ENCODE measurements at places on chromosomes 7 and 10.

- DNase-seq: no peak
Observed at GRCh38 chr10:89425000-89425399, 10.6 kb downstream of the IFIT5 start.

- no peak for DNase-seq
Observed at GRCh38 chr10:28291881-28292297, 11.0 kb downstream of the MPP7 start.

GRCh38 chr10:100341953-100342626, 4.9 kb upstream of the SCD start:
- no peak for DNase-seq

- no peak for DNase-seq
Observed at GRCh38 chr10:79333513-79333912, 13.8 kb upstream of the PPIF start.

GRCh38 chr10:132743925-132744490, 41.9 kb downstream of the NKX6-2 start:
- DNase-seq: no peak

DNA sequence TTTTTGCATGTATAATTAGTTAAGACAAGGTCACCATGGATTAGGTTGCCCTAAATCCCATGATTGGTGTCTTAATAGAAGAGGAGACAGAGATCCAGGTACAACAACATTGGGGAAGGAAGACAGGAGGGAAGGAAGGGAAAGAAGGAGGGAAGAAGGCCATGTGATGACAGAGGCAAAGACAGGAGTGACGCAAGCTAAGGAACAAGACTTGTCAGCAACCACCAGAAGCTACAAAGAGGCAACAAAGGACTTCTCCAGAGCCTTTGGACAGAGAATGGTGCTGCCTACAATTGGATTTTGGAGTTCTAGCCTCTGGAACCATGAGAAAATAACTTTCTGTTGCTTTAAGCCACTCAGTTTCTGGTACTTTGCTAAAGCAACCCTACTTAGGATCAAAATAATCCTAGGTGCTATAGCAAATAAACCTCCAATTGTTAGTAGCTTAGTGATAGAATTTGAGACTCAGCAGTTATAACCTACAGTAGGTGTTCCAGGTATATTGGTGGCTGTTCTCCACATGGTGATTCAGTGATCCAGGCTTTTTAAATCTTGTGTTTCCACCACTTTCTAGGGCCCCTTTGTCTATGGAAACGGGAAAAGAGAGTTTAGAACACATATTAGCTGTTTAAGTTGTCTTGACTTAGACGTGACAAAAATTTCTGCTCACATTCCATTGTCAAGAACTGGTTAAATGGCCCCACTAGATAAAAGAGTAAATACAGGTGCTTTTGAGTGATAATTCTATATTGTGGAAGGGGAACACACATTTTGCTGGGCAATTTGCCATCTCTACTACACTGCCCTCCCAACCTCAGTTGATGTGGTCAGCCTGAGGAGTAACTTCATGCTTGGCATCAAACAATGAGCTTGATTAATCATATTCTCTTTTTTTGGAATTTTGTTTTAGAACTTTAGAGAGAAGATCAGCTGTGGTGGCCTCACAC, 70.5 kb upstream of the SP4 start:
- no peak for DNase-seq

DNA sequence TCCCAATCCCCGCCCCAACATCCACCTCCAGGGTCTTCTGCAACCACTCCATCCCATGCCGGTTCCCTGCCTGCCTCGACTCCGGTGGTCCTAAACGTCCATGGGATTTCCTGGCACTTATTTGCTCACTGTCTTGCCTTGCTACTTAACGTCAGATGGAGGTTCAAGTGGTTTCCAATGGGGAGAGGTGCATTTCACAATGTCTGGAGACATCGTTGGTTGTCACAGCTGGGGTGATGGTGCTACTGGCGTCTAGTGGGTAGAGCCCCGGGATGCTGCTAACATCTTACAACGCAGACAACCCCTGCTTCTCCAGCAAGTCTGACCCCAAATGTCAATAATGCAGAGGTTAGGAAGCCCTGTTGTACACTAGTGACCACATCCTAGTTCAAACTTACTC, 82.9 kb upstream of the ANLN start:
- no peak for DNase-seq

DNA sequence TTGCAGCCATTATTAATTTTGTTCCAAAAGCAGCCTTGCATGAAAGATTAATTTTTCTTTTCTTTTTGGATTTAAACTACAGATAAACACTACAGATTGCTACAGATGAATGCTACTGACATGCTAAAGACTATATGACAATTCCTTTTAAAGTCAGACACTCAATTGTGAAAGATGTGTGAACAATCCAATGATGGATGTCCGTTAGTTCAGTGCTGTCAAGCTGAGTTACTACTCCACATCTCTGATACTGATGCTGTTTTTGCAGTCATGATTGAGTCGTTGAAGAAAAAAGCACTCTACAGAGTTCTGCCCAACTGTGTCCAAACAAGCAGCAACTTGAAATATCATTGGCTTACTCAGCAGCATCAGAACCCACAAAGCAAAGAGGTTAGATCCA, 146.8 kb downstream of the OTUD1 start:
- no peak for DNase-seq

DNA sequence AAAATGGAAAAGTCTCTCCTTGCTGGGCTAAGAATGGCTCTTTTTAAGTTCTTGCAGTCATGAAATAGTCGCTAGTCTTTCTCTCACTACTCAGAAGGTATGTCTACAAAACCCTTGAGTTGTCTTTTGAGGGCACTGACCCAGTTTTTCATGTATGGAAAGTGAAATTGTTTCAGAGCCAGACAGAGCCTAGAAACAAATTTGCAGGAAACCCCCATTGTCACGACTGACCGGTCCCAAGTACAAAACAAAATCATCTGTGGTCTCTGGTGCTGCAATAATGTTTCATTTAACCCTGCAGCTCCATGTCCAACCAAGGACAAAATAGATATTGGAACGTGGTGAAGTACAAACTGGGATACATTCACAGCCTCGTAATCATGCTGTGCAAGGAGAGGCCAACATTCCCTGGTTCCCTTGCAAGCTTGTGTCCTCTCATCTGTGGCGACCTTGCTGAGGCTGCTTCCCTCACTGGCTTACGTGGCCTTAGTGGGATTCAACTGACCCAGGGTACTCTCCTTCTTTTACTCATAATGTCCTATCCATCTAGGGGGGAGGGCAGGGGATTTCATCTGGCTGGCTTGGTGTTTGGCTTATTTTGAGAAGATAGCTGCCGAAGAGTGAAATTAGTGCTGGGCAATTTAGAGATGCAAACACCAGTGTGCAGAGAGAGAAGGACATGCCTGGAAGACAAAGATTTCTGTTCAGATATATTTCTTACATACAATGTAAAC, 172.5 kb downstream of the IPMK start:
- no peak for DNase-seq

DNA sequence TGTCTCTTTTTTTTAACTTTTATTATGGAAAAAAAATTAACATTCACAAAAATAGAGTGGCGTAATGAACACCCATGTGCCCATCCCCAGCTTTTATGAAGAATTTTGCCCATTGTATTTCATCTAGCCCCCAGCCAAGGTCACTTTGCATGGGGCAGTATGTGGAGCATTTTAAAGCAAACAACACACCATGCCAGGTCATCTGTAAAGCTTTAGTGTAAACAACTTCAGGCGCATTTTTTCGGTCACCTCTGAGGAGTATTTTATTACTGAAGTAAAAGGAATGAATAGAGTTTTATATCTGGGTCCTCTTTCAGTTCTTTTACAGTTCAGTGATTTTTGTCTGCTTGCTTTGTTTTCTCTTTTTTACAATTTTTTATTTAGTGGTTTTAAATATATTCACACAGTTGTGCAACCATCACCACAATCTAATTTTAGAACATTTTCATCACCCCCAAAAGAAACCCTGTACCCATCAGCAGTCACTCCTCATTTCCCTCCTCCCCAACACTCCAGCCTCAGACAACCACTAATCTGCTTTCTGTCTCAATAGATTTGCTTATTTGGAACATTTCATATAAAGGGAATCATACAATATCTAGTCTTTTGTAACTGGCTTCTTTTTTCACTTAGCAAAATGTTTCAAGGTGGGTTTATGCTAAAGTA, 87.9 kb downstream of the SLC37A3 start:
- DNase-seq: no peak

DNA sequence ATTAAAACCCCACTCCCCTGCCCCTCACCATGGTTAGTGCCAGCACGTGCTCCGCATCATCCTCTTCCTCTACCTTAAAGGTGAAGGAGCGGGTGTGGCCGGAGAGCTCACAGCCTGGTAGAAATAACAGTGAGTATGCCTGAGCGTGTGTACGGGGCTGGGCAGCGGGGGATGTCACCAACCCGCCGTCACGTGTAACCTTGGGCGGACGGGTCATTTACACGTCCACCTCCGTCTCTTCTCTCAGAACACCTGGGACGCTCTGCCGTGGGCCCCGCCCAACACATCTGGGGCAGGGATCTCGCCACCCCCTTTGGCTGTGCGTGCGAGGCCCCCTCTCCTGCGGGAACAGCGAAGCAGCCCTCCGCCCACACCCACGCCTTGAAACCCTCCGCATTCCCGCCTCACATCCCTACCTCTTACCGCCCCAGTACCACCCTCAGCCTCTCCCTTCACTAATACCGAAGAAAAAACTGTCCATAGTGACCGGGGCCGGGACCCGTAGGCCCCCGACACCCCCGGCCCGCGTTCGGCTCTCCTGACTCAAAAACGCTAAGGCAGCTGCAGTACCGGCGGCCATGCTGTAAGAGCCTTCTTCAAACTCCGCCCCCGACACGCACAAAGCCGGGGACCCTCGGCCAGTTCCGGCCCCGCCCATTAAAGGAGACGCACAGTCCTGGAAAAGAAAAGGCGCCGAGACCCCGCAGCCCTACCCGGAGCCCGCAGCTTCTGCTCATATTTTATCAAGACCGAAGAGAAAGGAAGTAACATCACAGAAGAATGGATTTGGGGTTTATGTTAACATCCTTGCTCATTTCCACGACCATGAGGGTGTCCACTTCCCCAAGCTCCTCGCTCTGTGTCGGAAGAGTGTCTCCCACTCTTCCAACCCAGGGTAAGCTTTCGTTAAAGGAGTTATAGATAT, at the start of gene NPM3:
TSS of gene NPM3 (minus strand) at position 636 of the 925 bp plus-strand sequence. CDS start at position 580, 56 bp downstream.
- peak; percentile 78 for DNase-seq

- no peak for DNase-seq
Observed at GRCh38 chr10:4395731-4396130, 430.3 kb upstream of the AKR1E2 start.

DNA sequence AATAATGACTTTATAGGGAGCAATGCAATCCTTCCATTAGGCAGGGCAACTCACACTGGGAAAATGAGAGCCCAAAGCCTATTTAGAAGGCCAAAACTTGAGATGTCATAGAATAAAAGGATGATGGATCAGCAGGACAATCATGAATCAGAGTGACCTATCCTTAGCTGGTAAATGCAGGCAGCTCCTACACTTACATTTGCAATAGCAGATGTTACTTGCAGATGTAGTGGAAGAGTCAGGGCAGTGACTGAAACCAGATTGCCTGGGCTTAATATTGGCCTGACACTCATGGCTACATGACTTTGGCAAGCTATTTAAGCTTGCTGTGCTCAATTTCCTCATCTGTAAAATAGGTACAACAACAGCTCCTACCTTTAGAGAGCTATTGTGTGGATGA, 98.7 kb downstream of the PRTFDC1 start:
- DNase-seq: no peak

DNA sequence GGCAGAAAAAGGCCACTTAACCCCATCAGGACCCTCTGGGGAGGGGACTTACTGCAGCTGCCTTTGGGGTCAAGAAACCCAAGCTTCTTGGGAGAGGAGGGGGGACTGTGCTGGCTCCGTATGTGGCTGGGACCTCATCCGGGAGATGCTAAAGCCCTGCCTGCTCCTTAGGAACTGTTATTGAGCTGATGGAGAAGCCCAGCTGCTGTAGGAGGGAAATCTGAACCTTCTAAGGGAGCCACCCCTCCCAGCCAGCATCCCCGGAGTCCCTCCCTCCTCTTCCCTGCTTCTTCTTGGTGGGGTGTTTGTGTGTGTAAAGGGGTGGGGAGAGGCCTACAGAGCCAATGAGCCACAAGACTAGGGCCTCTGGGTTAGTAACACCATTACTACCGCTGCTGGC, 8.2 kb downstream of the KCNIP2 start:
- DNase-seq: no peak

GRCh38 chr7:16300361-16300895, 120.9 kb downstream of the CRPPA start:
- DNase-seq: no peak

DNA sequence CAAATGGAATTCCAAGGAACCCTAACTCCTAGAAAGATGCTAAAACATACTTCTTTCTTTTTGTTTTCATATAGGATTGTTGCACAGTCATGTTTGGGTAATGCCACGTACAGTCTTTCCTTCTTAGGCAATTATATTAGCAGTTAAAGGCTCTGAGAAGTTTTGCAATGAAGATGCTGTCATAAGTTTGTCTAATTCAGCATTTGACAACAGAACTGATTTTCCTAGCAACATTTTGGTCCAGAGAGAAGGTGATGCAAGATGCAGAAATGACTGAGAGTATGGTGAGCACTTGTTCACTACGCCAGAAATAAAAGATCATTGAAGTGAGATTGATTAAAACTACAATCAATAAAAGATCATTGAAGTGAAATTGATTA, 184.0 kb upstream of the PLXNA4 start:
- no peak for DNase-seq

- DNase-seq: no peak
Observed at GRCh38 chr10:93856349-93857145, 37.2 kb upstream of the SLC35G1 start.

DNA sequence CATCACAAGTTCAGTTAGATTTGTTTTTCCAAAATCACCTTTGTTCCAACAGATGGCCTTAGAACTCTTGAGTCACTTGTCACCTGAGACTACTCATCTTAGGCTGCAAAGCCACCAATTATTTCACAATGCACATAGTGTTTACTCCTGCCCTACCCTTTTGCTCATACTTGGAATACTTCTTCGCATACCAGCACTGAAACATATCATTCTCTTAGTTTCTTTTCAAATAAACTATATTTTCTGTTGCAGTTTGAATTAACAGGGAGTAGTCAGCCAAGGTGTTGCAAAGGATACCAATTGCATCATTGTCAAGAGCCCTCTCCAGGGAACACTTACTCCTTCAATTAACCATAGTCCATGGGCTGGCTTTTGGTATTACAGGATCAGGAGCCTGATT, 71.0 kb downstream of the CASD1 start:
- DNase-seq: no peak

DNA sequence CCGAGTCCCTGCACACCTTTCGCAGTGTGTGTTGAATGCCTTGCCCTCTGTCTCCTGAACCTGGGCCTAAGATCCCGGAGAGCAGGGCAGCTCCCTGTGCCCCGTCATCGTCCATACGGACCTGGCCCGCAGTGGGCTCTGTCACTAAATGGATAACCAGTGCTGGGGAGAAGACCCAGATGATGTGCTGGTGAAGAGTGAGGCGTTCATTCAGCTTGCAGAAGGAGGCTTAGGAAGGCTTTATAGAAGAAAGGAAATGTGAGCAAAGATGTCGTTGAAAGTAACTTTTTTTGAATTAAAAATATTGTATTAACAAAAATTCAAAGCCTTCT, 34.4 kb downstream of the PFKFB3 start:
- no peak for DNase-seq

- DNase-seq: no peak
Observed at GRCh38 chr10:482848-483247, 206.6 kb downstream of the DIP2C start.

- DNase-seq: no peak
Observed at GRCh38 chr7:104627516-104627915, 299.1 kb downstream of the LHFPL3 start.

Data from liver (tissue), 10 donors.